NCI-H187 treated with DMSO at 0.1 percent for 48 hours (cell line): ENCODE measurements at places on chromosomes 7 and 10.

GRCh38 chr7:91310830-91311460 is 46.7 kb downstream of the FZD1 start:
- no peak for DNase-seq

DNA sequence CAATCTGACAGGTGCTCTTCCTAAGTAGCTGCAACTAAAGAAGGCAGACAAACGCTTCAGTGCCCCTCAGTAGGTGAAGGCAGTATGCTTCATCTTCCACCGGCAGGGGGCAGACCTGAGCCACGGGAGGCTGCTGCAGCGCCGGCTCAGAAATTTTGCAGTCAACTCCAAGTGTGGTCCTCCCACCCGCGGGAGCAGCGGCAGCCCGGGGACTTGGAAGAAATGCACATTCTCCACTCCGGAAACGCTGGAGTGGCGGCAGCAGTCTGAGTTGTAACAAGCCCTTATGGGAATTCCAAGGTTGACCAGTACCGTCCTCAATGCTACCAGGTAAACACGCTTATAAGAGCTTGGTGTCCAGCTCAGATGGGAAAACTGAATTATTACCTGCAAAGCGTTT is 3.4 kb downstream of the IGFBP3 start:
- no peak for DNase-seq

DNA sequence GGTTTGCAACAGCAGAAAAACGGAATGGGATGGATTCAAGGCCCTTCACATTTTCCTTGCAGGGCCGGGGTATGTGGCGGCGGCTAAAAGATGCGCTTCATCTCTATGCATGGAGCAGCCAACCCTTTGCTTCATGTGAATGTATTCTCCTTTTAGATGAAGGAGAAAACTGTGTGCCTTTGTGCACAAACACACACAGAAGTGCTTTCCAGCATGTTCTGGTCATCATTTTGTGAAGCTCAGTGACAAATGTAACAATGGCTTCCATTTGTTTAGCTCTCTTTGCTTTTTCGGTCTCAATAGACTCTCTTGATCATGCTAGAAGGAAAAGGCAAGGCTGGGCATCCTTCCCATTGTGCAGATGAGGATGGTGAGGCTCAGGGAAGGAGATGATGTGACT is 161.7 kb upstream of the MKI67 start:
- no peak for DNase-seq

- DNase-seq, result no peak
These were observed 39.8 kb upstream of the EPC1 start for GRCh38 chr10:32386623-32387260.

GRCh38 chr7:155298288-155298833 is 683 bp downstream of the INSIG1 start:
- DNase-seq, result no peak

DNA sequence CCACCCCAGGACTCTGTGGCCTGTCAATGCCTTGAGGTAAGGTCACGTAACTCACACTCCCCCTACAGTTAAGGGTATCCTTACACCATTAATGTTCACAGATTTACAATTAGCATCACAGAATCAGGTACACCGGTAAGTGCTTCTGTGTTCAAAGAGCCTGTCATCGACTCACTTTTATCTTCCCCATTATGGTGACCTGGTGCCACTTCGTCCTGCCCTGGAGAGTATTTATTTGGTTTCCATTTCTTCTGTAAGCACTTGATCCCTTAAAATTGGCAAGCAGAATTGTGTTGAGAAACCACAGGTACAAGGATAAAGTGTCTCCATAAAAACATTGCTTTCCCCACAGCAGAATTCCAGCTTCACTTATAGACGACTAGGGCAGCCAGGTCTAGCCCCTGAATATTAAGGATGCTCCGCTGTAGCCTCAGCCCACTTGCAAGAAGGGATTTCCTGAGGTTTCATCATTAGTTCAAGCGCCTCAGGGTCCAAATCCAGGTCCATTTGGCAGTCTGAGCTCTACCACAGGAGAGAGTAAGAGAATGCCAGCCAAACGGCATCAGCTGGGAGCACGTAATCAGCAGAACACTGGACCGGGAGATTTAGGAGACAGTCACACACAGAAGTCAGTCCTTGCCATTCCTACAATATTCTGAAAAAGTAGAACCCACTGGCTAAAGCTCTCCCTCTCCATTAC is 10.1 kb downstream of the ATXN7L1 start:
- peak; percentile 59 for DNase-seq

DNA sequence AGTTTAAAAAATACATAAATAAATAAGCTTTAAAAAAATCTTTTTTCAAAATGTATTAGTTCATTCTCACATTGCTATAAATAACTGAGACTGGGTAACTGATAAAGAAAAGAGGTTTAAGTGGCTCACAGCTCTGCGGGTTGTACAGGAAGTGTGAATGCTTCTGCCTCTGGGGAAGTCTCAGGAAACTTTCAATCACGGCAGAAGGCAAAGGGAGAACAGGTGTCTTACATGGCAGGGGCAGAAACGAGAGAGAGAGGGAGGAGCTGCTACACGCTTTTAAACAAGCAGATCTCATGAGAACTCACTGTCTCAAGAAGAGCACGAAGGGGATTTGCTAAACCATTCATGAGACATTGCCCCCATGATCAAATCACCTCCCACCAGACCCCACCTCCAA is 114.6 kb downstream of the DNAJC1 start:
- DNase-seq, result no peak

DNA sequence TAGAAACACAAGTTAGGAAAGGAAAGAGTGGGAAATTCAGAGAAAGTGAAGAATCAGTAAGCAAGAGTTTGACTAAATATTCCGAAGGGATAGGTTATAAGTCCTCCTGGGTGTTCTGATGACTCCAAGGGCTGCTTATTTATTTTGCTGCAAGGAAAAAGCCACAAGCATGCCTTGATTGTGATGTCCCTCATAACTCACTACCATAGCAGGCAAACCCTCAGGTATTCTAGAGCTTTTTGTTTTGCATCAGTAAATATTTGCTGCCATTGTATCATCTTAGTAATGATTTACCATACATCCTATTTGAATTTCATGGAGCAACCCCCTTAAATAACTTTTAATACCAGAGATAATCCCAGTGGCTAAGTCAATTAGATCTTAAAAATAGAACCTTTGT is 688.1 kb downstream of the SUGCT start:
- DNase-seq, result no peak

- no peak for DNase-seq
These were observed 113.2 kb upstream of the ADO start for GRCh38 chr10:62691336-62691735.

- DNase-seq, result no peak
These were observed 178.3 kb downstream of the DYNC1I1 start for GRCh38 chr7:95950698-95951097.

DNA sequence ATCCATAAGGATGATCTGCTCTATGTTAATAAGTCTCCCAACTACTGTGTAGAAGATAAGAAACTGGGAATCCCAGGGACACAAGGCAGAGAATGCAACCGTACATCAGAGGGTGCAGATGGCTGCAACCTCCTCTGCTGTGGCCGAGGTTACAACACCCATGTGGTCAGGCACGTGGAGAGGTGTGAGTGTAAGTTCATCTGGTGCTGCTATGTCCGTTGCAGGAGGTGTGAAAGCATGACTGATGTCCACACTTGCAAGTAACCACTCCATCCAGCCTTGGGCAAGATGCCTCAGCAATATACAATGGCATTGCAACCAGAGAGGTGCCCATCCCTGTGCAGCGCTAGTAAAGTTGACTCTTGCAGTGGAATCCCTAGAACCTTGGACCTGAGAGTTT is 10.3 kb downstream of the WNT16 start:
- DNase-seq, result no peak

GRCh38 chr10:26746061-26746460 is 48.6 kb downstream of the PDSS1 start:
- DNase-seq, result no peak

DNA sequence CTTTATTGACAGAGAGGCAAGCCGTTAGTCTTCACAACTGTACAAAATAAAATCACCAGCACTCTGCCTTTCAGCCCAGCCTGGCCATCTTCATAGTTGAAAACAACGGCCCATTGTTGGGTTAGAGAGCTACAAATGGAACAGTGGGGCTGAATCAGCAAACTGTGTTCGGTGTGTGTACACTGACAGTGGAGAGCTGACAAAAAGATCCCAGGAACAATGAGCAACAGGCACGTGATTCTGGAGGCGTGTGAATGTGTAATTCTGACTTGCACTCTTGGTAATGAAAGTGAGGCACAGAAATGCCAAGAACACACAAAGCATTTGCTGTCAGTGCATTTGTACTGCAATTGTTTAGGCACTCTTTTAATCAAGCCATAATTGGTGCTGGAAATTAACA is 303.7 kb downstream of the WDR11 start:
- DNase-seq, result no peak

GRCh38 chr7:130278860-130279259 is 12.2 kb downstream of the CPA2 start:
- no peak for DNase-seq

DNA sequence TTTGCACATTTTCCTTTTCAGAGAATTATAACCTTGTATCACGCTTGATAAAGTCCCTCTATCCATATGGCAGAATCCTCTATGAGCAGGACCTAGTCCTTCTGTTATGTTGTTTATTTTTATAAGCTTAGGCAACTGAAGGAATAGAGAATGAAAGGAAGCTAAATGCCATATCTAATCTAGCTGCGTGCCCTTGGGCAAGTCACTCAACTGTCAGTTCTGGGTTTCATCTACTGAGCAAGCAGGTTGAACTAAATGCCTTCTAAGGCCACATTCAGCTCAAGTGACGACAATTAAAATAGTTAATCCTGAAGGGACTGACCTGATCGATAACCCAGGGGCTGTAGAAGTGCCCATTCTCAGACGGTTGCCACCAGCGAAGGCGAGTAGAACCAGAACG is 93.9 kb upstream of the SLC26A5 start:
- no peak for DNase-seq

GRCh38 chr7:70599446-70600190 is 532.3 kb upstream of the GALNT17 start:
- no peak for DNase-seq

- DNase-seq, result no peak
These were observed 4.4 kb downstream of the MRLN start for GRCh38 chr10:59748834-59749233.

GRCh38 chr7:139602143-139602722 is 78.7 kb downstream of the CLEC2L start:
- DNase-seq, result no peak

DNA sequence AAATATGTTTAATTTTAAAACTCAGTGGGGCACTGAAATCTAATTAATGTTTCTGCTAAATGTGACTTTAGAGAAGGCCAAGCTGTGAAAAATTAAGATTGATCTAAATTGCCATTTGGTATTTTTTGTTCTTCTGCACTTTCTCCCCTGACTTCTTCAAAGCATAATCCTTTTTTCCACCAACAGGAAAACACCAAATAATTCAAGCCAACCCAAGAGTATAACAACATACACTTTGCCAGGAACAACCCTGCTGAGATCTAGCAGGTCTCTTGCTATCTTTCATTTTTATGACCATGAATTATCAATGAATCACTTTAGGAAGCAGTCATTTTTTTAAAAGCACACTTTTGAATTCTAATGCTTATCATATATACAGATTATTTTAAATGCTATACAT is 100.1 kb downstream of the USP6NL start:
- DNase-seq, result no peak

DNA sequence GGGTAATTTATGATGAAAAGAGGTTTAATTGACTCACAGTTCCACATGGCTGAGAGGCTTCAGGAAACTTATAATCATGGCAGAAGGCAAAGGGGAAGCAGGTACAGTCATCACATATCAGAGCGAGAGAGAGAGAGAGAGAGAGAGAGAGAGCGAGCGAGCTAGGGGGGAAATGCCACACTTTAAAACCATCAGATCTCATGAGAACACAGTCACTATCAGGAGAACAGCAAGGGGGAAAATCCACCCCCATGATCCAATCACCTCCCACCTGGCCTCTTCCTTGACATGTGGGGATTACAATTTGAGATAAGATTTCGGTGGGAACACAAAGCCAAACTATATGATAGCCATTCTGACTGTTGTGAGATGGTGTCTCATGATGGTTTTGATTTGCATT is 576.3 kb downstream of the GFRA1 start:
- DNase-seq, result no peak

DNA sequence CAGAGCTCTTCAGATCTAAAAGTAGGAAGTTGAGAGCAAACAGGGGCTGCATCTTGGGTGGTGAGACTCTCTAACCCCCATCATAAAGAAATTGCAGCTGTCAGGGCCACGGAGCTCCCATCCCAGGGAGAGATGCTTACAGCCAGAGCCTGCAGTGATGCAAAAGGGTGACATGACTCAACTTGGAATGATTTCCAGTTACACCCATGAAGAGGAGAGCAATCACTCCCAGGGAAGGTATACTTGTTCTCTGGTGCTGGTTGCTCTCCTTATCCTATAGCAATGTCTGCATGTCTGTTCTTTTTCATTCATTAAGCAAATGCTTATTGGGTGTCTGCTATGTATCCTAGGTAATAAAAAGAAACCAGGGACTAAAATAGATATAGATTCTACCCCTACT is 228.0 kb downstream of the RAB11FIP2 start:
- no peak for DNase-seq

DNA sequence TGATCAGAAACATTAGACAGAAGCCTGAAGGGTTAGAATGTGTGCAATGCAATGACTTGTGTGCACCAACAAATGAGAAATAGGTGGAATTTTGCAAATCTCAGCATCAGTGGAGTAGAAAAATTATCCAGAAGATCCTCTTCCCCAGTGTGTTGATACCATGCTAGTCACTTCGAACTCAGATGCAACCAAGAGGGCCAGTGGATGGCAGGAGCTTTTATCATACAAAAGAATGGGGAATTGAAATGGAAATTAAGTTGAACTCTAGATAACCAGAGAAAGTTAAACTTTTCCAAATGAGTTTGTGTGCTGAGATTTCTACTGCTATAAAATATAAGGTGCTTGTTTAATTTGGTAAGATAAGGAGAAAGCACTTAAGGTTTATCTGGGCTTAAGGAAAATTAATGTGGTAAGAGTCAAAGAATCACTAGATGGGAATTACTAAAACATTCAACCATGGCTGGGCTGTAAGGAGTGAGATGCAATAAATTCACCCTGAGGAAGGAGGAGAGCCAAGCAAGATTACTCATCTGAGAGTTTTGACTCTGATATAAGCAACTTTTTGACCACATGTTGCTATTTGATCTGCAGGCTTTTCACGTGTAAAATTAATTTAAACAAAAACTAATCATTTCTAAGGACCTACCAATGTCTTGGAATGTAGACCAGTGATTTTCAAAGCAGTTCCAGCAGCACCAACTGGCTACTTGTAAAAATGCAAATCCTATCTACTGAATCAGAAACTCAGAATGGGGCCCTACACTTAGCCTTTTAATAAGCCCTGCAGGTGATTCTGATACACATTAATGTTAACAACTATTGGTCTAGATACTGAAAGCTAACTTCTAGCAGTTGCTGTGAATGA is 113.2 kb downstream of the CDC14C start:
- DNase-seq, result no peak

DNA sequence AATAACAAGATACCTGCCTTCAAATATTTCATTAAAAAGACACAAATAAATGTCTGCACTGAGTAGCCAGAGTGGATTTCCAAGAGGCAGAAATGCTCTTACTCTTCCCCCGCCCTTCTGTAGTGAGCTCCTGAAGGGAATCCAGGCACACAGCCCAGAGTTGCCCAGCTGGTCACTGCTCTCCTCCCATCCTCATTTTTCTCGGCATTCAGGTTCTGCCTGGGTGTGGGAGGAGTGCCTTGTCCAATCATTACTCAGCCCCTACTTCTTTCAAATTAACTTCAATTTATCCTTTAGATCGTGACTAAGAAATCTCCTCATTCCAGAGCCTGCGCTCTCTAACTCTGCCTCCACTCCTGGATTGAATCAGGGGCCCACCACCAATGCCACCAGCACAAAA is 12.2 kb downstream of the CCDC6 start:
- DNase-seq, result no peak

- no peak for DNase-seq
These were observed 43.8 kb downstream of the ETV1 start for GRCh38 chr7:13945670-13946069.
